ENCODE measurements at places on chromosomes 12 and 14.
A peak's percentile ranks its signal among the peaks of the same experiment; 100 is the strongest.

DNA sequence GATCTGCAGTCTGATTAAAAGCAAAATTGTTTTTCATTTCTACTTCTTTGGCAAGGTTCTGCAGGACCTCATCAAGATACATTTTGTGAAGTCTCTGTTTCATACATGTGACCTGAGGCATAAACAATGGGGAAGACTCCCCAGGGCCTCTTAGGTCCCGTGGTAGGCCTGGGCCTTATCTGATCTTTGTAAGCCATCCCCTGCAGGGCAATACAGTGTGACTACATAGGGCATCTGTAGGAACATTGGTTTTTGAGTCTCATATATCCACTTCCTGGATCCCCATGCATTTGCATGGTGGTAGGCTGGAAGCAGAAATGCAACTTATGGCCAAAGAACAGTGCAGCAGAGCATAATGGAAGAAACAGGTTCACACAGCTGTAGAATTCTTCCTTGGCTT, 6.0 kb downstream of the FAR2 start:
- no peak for DNase-seq

DNA sequence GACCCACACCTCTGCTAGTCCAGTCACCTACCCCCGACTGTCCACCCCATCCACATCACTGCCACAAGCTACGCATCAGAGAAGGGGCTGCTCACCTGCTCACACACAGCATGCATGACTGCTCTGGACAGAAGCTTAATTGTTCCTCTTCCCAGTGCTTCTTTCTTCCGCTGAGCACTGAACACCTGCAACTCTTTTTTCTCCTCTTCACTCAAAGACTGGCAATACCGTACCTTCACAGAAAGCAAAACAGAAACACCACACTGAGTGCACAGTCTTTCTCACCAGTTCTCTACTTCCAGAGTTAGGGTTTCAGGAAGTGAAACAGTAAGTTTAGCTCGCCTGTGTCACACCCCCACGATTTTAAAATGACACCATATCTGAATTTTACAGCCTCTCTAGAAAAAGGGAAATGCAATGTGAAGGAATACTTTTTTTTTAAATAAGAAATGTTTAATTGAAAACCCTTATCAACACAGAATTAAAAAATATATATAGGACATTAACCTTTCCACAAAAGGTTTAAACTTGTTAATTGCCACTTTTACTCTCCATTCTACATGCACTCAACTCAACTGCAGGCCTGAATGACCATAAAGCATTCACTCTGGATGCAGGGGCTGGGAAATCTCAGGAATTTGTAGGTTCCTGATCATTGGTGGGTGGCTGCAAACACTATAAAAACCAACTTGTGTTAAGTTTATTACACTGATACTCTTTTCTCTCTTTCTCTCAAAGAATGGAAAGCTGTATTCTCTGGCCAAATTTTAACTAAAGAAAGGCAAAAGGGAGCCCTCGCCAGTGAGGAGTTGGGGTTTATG, 120.0 kb downstream of the PRICKLE1 start:
- DNase-seq: no peak

GRCh38 chr14:43116341-43116740, 1390.7 kb downstream of the FSCB start:
- DNase-seq: no peak

DNA sequence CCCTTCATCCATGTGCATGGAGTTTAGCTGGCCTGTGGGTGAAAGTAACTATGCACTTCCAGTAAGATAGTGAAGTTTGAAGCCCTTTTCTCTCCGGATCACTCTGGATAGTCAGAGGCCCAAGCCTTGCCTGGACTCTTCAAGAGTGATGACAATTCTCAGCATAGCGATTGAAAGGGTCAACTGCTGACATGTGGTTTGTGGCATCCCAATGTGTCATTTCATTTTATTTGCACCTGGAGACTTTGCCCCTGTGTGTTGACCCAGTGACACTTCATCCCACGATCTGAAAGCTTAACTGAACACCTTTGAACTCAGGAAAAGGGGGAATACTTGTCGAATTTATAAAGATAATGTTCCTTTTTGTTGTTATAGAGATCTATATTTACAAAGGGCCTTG, 711.9 kb upstream of the TMEM132C start:
- DNase-seq: no peak

DNA sequence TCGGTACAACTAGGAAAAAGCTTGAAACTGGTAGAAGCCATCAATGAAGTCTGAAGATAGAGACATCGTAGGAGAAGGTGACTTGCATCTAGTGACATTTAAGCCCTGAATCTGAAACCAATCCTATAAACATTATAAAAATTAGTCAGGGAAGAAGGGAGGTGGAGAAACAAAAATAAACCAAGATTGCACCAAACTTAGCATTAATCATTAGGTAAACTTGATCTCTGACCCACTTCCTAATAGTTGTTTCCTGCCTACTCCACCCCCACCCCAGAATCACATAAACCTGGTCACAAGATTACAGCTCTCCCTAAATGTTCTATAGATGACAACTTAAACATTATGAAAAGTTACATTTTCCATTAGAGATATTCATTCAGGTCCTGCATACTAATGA, 40.4 kb downstream of the TSPAN19 start:
- DNase-seq: no peak

DNA sequence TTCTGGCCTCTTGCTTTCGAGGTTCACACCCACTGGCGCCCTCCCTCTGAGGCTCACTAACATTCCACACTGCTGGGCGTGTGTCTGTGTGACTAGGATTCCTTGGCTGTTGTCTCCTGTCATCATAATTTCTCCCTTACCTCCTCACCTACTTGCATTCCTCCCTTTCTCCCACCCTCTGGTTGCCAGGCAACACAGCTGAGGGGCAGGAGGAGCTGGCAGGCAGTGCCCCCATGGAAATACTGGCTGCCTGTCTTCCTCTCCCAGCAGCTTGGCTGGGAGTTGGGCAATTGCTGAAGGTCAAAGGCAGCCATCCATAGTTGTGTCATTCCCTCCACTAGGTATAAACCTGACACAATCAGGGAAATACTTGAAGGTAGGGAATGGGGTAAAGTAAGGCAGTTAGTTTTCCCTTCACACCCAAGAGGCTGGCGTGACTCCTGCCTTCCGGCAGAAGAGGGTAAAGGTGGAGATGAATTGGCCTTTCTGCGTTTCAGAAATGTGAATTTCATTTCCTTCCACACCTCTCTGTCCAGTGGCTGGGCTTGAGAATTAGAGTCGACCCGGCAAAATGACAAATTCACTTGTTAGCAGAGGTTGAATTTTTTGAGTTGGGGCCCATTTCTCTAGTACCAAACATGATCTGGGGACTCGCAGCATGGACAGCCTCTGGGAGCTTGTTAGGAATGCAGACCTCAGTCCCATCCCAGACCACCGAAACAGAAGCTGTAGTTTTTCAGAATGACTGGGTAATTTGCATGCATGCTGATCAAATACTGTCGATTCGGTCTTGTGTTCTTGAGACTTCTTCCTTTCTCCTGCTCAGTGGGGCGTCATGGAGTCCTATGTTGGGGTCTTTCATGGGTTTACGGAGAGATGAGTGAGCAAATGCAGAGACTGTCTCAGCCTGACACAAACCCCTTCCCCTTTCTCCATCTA, 24.3 kb upstream of the EMP1 start:
- DNase-seq: no peak

GRCh38 chr14:96095058-96095457, 55.9 kb downstream of the C14orf132 start:
- DNase-seq: no peak

- DNase-seq: no peak
These were observed 234.9 kb downstream of the FLRT2 start for GRCh38 chr14:85764822-85765221.

DNA sequence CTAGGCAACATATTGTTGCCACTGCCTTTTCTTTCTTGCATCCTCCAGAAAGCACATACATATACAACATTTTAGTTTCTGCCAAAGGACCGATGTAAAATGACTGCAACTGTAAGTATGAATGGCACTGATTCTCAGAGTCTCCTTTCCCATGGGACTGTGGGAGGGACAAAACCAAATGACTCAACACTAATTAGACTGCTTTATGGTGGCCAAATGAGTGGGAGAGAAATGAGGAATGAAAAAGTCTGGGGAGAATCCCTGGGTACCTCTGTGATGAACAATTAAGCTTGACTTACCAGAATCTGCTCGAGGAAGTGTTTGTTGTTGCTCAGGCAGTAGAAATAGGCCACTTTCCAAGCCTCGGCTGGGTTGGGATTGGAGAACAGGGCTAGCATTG, 10.1 kb downstream of the ZFYVE26 start:
- DNase-seq: no peak

DNA sequence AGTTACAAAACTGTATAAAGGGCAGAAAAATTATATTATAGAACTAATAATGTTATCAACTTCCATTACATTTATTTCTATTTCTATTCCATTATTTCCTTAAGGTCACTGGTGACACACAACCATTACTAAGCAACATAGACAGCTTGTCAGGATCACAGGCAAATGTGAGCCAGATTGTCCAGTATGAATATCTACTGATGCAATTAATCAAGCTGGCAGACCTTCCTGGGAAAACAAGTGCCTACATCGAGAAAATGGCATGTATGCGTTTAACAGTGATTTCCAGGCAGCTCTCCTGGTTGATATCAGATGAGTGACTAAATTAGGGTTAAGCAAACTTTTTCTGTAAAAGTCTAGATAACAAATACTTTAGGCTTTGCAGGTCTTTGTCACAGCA, 36.9 kb upstream of the TSPAN8 start:
- DNase-seq: peak; percentile 75

DNA sequence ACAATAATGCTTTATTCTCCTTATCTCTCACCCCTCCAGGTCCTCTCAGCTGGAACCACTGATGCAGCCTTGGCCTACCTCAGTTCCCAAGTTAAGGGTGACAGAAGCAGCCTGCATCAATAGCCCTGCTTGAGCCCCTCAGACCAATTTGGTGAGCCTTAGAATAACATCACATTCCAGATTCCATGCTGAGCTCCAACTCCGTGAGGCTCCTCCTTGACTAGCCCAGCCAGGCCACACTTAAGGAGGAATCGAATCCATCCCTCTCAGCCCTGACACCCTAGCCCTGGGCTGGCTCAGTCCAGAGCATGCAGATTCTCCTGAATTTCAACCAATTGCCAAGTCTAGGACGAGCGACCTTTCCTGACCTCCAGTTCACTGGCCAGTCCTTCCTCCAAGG, 91.1 kb downstream of the ARMH4 start:
- DNase-seq: no peak

DNA sequence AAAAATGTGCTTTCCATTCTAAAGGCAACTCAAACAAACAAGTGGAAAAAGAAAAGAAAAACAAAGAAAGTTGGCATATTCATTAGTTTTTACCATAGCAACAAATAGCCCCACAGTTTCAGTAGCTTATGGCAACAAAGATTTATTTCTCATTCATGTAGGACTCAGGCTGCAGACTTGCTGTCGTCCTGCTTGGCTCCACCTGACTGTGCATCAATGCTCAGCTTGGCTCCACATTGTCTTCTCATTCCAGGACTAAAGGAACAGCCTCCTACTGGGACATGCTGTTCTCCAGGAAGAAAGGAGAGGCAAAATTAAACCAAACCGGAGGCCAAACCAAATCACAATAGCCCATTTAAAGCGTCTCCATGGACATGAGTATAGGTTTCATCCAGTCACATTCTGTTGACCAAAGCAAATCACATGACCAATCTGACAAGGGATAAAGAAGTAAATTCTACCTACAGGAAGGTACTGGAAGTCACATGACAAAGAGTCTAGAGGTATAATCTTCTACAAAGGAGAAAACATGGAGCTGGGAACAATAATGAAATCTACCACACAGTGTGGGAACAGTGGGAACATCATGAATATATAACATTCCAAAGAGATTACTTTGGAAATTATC, 222.5 kb downstream of the PIK3C2G start:
- DNase-seq: no peak

- no peak for DNase-seq
These were observed 948.1 kb downstream of the TMTC2 start for GRCh38 chr12:83634726-83635267.
